Fibroblast of mammary gland (primary cell): ENCODE measurements at places on chromosomes 6 and 20.

DNA sequence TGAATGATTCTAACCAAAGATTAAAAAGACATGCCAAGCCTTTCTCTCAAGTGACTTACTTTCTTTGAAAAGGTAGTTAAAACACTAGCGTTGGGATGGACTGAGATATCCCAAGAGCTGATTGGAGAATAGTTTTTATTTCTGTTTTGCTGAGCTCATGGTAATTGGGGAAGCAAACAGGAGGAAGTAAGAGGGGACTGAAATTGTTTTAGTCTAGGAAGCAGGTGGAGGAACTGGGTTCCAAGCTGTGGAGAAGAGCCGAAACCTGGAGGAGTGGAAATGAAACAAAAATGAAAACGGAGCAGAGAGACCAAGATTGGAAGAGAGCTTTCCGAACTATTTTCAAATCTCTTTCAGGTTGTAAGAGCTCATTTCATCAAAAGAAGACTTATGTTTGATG is 59.9 kb upstream of the TENT5A start:
- DNase-seq, result no peak

DNA sequence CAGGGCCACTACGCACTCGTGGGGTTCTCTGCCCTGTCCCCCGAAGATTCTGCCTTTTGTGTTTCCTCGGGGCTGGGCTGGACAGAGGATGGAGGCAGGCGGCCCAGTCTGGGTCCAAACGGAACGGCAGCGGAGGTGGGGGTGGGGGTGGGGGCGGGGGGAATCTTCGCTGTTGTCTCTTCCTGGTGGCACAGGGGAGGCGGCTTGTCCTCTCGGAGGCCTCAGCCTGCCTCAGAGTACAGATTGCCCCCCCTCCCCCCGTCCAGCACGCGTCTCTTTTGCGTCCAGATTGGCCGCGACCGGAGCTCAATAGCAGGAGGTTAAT is 1.4 kb upstream of the INSM1 start:
- no peak for DNase-seq

DNA sequence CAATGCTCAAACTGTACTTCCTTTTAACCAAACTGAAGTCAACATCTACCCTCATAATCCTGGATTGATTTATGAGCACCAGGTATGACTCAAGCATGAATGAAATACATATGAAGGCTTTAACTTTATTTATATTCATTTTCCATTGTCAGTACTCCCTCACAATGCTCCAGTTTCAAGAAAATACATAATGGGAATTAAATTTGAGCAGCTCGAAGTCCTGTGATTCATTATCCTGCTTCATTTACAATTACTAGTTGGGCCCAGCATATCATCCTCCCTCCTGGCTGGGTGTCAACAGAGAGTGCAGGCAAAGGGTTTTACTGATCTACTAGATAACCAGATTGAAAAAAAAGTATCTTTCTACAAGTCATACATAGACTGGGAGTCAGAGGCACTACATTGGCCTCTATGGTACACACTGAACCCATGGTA is 10.1 kb downstream of the SAMHD1 start:
- DNase-seq, result peak; percentile 42

GRCh38 chr20:62306414-62307187 is 3.8 kb downstream of the ADRM1 start:
- no peak for DNase-seq

GRCh38 chr6:88840796-88841539 is 122.5 kb downstream of the RNGTT start:
- no peak for DNase-seq

DNA sequence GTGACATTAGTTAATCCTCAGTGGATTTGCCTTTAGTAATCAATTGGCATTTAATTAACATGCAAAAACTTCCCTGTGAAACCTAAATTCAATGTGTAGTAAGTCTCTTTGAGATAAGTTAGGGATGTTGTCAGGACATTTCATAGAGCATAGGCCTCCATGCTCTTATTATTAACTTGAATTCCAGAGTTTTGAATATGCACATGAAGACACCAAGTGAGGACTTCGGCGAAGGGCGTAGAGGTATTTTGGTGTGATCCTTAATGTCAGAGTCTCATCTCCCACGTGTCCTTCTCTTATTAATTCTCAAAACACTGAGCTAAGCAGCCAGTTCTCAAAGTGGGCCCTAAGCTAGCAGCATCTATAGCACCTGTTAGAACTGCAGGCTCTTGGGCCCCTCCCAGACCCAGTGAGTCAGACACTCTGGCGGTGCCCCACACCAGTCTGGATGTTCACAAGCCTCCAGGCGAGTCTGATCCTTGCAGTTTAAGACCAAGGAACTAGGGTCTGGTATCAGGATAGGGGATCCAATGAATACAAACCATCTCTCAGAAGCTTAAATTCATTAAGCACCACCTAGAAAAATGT is 292.1 kb downstream of the QKI start:
- DNase-seq, result peak; percentile 6

- no peak for DNase-seq
These were observed 19.2 kb upstream of the SLC22A1 start for GRCh38 chr6:160102399-160102798.

GRCh38 chr6:145209272-145209671 is 526.0 kb downstream of the EPM2A start:
- no peak for DNase-seq

- DNase-seq, result no peak
These were observed 144.9 kb downstream of the WDR27 start for GRCh38 chr6:169556758-169557548.

DNA sequence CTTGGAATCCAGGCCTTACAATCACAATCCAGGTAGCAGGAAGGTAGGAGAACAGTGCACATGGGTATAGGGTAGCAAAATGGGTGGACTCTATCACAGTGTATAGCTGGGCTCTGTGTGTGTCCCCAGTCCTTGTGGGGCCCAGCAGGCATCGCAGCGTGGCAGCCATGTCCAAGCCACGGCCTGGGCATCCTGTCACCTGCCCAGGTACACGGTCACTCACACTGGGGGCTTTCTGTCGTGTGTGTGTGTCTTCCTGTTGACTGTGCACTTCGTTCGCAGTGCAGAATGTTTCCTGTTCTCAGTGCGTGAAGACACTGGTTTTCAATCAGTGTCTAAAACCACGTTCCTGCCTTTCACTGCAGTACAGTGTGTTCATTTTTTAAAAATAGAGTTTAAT is 523.2 kb upstream of the JARID2 start:
- DNase-seq, result no peak

DNA sequence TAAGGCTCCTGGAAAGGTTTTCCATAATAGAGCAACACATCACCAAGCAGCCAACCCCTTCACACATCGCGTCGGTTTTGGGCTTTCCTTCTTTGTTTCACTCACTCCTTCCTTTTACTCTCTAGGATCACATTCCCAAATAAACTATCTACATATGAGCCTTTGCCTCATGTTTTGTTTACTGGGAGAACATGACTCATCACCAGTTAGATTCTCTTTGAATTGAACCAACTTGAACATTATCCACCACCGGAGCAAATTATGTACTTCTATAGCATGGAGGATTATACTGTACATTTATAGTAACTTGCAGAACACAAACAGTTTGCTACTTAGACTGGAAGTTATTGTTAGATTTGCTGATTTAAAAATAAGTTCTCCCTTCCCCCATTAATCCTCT is 41.0 kb downstream of the SAMD5 start:
- no peak for DNase-seq

DNA sequence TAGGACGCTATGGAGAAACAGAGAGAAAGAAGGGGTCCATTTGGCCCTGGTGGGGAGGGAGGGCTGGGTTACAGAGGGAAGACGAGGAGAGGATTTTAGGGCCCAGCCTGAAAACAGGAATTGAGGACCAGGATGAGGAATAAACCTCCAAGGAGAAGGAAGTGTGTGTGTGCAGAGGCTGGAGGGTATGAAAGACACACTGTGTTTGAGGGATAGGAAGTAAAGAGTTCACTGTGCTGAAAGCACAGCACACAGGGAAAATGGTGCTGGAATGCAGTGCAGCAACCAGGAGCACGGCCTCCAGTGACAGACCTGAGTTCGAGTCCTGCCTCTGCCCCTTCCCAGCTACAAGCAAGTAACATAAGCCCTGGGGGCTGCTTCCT is 7.8 kb downstream of the MBOAT1 start:
- no peak for DNase-seq

- DNase-seq, result no peak
These were observed 24.6 kb downstream of the DAAM2 start for GRCh38 chr6:39816747-39817146.

- DNase-seq, result no peak
These were observed 6.0 kb downstream of the TREM1 start for GRCh38 chr6:41280381-41281057.
